AG10803 (cell line): ENCODE measurements at places on chromosomes 5 and 9.

GRCh38 chr9:110753731-110754231, 85.2 kb downstream of the MUSK start:
- peak; percentile 77 for DNase-seq

DNA sequence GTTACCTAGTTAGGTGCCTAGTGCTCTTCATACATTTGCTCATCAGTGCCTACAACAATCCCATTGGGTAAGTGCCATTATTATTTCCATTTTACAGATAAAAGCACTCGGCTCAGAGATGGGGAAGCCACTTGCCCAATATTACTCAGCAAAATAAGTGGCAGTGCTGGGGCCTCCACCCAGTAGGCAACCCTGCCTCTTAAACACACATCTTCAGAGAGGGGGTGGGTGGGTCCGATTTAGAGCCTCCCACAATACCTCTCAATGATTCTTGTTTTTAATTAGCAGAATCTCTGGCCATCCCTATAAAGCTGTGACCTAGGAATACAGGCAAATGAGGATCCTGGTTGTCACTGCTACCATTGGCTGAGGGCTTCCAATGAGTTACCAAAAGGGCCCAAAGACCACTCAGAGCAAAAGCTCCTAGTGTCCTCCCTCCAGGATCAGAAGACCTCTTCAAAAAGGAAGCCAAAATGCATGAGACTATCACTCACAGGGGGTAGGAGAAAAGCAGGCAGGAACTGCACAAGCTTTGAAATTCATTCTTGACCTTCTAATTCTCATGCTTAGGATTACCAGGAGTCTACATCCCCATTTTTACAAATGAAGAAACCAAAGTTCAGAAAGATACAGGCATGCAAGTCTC, 36.1 kb upstream of the UBE2D2 start:
- DNase-seq, result no peak

- peak; percentile 99 for DNase-seq
These were observed 60.7 kb downstream of the NSD1 start for GRCh38 chr5:177194268-177194667.

GRCh38 chr9:114416906-114417305, 29.1 kb upstream of the AKNA start:
- DNase-seq, result no peak

GRCh38 chr5:78508186-78508765, 140.3 kb downstream of the LHFPL2 start:
- peak; percentile 63 for DNase-seq

DNA sequence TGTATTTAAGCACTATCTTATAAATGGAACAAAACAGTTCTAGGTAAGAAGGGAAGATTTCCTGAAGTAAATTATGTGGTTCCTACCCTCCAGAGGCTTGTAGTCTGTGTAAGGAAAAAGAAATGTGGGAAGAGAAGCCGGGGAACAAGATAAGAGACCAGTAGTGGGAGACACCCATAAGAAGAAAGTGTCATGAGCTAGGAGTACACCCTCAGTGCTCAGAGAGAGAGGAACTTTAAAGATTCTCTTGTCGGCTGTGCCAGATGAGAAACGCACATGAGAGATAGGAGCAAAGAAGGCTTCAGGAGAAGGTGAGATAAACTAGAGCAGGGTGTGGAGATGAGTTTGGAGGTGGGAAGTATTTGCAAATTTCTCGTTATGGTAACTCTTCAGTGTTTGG, 18.1 kb downstream of the SLC36A1 start:
- no peak for DNase-seq

GRCh38 chr9:37029304-37029775, 4.7 kb downstream of the PAX5 start:
- DNase-seq, result no peak

DNA sequence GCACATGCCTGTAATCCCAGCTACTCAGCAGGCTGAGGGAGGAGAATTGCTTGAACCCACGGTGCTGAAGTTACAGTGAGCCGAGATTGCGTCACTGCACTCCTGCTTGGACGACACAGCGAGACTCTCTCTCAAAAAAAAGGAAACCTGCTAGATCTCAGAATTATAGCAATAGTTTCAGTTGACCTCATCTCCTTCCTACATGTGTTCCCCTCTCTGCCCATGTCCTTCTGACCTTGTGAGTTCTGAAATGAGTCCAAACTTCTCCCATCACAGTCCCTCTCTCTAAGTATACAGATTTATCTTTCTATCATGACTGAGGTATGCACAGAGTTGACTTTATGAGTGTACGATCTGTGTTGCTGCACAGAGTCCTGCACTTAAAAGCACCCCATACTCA, 44.6 kb upstream of the SHOC1 start:
- DNase-seq, result peak; percentile 66

- no peak for DNase-seq
These were observed 78.9 kb downstream of the SEMA4D start for GRCh38 chr9:89418882-89419640.

DNA sequence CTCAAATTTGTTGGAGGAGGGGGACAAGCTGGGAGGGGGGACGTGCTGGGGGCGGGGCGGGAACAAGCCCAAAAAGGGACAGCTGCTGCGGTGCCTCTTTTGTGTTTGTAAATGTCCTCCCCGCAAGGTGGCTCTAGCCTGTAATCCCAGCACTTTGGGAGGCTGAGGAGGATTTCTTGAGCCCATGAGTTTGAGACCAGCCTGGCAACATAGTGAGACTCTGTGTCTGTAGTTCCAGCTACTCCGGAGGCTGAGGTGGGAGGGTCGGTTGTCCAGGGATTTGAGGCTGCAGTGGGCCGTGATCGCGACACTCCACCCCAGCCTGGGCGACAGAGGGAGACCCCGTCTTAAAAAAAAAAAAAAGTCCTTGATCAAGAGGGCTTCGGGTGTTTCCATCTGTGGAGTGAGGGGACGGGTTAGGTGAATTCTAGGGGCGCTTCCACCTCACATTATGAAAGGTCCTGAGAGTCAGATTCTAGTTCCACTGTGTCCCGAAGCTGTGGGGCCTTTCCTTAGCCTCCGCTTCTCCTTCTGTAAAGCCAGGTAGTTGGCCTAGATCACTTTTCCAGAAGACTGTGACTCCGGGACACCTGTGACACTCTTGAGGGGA, 779 bp upstream of the CTNNA1 start:
- DNase-seq, result peak; percentile 42

- no peak for DNase-seq
These were observed 106.7 kb upstream of the PHYKPL start for GRCh38 chr5:178339272-178339671.

DNA sequence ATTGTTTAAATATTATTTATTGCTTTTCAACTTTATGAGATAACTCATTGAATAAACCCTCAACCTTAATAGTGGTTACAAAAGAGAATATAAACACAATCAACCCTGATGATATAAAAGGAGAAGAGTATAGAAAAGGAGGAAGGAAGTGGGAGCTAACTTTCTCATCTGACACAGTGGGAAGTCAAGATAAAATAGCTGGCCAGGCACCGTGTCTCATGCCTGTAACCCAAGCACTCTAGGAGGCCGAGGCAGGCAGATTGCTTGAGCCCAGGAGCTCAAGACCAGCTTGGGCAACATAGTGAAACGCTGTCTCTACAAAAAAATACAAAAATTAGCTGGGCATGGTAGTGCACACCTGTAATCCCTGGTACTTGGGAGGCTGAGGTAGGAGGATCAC, 93.5 kb downstream of the PPP2R2B start:
- DNase-seq, result no peak

DNA sequence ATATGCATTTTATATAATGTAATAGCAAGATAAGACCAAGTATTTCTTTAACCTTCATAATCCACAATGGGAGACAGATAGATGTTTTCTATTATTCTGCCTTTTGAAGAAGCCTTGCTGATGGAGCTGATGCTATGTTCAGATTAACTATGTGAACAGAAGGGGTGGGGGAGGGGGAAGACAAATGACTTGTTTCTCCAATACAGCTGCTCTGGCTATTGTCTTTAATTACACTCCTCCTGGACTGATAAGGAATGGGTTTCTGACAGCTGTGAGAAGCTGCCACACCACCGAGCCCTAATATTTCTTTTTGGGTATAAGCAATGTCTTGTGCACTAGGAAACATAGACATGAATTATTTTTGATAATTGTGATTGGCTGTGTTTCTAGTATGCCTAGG, 62.0 kb downstream of the CAVIN4 start:
- DNase-seq, result no peak

DNA sequence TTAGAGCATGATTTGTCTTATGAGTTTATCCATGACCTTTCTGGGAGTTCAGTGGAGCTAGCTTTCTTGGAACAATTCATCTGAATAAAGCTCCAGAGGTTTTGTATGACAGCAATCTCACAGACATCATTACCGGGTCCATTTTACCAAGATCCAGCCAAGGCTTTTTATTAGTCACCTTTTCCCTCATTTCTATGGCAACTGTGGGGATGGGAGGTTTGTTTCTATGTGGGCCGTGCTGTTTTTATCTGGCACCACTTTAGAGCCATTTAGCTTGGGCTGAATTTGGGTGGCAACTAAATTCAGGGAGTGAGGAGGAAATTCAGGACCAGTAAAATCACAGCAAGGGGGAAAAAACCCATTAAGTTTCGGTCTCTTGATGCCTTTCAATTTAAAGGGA, 245.7 kb downstream of the NSG2 start:
- DNase-seq, result no peak

GRCh38 chr9:72527801-72528195, 6.4 kb downstream of the TMC1 start:
- no peak for DNase-seq

GRCh38 chr9:138098116-138098907, 220.7 kb downstream of the CACNA1B start:
- no peak for DNase-seq

GRCh38 chr5:78594610-78595457, 53.7 kb downstream of the LHFPL2 start:
- peak; percentile 97 for DNase-seq

- no peak for DNase-seq
These were observed at the start of gene NREP for GRCh38 chr5:111756581-111757354. NREP (minus strand) TSS chr5:111757194; CDS start chr5:111755772, 1,422 bp downstream.

GRCh38 chr9:91775011-91775707, 174.9 kb downstream of the ROR2 start:
- DNase-seq, result peak; percentile 47

DNA sequence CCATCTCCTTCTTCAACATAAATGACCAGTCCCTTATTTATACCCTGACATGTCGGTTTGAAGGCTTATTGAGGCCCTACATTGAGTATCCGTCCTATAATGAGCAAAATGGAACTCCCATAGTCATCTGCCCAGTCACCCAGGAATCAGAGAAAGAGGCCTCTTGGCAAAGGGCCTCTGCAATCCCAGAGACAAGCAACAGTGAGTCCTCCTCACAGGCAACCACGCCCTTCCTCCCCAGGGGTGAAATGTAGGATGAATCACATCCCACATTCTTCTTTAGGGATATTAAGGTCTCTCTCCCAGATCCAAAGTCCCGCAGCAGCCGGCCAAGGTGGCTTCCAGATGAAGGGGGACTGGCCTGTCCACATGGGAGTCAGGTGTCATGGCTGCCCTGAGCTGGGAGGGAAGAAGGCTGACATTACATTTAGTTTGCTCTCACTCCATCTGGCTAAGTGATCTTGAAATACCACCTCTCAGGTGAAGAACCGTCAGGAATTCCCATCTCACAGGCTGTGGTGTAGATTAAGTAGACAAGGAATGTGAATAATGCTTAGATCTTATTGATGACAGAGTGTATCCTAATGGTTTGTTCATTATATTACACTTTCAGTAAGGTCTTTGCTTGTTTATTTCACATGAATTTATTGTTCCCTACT, 38.2 kb upstream of the BTNL3 start:
- peak; percentile 5 for DNase-seq

DNA sequence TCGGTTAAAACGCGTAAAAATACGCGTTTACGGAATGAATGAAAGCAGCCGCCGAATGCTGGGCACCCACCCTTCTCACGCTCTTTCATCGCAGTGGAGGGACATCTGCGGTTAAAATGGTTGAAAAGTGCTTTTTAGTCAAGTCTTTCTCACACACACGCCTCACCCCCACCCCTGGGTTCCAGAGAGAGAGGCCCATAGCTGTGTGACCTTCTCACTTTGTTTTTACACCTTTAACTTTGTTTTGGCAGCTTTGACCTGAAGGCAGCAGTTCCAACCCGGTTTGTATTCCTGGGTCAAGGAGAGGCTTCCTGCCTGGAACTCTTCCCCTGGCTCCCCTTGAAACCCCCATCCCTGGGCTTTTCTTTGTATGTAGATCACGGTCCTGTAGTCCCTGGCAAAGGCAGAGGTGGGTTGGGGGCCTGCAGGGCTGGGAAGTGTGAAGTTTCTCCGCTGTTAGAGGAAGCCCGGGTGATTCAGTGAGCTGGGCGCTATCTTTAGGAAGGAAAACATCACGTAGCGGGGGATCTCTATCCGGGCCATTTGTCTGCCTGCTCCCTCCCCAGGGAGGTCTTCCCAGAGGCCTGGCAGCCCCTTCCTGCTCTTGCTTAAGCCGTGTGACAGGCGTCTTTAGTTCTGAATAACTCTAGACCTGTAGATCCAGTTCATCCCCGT, 29.6 kb downstream of the SPRY4 start:
- DNase-seq, result no peak

- DNase-seq, result no peak
These were observed 412.8 kb downstream of the SPOCK1 start for GRCh38 chr5:137086342-137086741.

DNA sequence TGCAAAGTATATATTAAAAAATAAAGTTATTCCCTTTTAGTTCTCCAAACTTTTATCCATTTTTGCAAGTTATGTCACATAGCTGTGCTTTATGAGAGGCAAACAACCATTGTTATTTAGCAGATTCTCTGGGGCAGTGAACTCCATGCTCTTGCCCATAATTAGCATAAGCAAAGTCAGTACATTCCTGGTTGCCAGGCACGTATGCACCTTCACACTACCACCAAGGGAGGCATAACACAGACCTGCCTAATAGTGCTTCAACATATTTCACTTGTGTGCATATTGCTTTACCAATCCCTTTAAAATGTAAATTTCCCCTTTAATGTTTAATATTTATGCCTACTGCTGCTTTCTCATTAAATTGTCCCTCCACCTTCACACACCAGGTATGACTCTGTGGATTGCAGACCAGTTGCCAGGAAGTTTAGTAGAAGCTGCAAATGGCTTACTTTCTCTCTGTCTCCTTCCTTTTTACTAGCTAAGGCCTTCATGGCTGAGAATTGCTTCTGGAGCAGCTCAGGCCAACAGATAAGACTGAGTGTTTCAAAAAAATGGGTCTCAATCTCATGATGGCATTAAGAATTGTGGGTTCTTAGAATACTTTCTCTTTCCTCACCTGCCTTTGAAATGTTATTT, 388.2 kb downstream of the PRR16 start:
- no peak for DNase-seq

DNA sequence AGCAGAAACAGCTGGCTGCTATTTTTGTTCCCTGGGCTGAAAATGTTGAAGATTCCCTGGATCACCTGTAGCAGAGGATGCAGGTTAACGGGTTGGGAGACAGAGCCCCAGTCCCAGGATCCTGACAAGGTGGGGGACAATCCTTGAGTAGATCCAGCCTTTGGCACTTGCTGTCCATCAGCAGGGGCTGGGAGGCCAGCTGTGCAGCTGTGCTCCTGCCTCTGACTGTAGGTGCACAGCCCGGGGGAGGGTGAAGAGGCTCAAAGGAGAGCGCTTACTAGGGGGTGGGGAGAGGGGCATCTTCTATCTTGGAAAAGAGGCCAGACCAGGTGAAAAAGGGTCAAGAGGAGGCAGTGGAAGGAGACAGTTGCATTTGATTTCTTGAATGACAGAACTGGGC, 3.5 kb upstream of the DDX41 start:
- no peak for DNase-seq
